Stimulated activated CD8-positive, alpha-beta memory T cell treated with anti-CD3 and anti-CD28 coated beads, Interleukin-4, amount 100 ng/mL, for 1 hour (primary cell): ENCODE measurements at places on chromosomes 4 and X.

DNA sequence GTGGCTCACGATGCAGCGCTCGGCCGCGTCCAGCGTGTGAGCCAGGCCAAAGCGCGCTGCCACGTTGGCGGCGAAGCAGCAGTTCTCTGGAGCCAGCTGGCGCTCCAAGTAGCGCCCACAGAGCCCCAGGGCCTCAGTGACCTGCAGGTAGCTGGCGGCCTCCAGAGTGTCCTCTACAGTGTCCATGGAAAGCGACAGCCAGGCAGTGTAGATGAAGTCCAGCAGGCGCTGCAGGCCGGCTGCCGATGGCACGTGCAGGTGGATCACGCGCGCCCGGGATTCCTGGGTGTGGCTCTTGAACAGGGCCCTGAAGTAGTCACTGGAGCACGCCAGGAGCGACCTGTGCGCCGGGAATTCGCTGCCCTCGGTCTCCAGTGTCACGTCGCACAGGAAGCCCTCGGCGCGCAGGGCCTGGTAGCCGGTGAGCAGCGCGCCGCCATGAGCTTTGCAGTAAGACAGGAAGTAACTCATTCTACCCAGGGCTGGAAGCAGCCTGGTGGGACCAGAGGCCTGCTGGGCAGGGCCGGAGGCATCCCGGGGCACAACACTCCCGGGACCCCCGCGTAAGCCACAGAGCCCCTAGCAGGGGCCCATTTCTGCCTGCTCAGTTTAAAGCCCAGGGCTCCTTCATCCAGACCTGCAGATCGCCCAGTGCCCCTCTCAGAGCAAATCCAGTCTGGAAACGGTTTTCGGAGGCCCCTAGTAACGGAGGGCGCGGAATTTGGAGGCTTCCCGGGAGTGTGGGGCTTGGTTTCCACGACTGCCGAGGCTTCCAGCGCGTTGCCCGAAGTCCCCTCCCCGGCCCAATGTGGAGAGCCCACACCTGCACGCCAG, 595 bp downstream of the KLHL34 start:
- DNase-seq, result no peak

- DNase-seq, result no peak
These were observed 291.2 kb upstream of the PPARGC1A start for GRCh38 chr4:24181005-24181404.

GRCh38 chr4:139740531-139741041, 75.0 kb downstream of the MGST2 start:
- DNase-seq, result no peak

DNA sequence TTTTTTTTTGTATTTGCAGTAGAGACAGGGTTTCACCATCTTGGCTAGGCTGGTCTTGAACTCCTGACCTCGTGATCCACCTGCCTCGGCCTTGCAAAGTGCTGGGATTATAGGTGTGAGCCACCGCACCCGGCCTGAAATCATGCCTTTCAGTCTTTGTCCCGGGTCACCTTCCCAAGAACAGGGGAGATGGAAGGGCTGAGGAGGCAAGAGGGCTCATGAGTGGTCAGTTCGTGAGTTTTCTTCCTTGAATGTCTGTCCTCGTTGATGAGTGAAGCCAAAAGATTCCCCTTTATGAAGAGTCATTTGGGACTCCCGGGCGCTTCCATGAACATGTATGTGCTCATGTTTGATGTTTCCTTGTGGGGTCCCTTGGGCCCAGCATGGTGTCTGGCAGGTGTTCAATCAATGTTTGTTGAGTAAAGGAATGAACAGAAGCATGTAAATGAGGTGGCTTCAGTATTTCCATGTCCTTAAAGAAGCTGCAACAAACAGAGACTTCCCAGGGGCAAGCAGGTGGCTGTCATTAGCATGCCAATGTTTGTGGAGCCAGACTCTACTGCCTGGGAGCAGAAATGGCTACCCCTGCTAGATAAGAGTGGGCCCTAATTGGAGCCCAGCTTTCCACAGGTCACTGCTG, 3.4 kb upstream of the SEPTIN6 start:
- no peak for DNase-seq

DNA sequence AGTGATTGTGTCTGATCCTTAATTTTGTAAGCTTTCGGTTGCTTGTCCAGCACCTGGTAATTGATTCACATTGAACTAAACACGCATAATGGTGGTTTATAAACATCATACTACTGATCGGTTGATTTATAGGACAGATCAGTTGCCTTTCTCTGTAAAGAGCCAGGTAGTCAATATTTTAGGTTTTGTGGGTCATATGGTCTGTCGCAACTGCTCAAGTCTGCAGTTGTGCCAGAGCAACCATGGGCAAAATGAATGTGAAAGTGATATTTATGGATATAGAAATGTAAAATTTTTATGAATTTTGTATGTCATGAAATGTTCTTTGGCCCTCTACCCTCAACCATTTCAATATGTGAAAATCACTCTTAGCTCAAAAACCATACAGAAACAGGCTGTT, 8.9 kb downstream of the JADE1 start:
- DNase-seq, result no peak

- no peak for DNase-seq
These were observed 22.4 kb downstream of the DCTD start for GRCh38 chr4:182894681-182895275.

DNA sequence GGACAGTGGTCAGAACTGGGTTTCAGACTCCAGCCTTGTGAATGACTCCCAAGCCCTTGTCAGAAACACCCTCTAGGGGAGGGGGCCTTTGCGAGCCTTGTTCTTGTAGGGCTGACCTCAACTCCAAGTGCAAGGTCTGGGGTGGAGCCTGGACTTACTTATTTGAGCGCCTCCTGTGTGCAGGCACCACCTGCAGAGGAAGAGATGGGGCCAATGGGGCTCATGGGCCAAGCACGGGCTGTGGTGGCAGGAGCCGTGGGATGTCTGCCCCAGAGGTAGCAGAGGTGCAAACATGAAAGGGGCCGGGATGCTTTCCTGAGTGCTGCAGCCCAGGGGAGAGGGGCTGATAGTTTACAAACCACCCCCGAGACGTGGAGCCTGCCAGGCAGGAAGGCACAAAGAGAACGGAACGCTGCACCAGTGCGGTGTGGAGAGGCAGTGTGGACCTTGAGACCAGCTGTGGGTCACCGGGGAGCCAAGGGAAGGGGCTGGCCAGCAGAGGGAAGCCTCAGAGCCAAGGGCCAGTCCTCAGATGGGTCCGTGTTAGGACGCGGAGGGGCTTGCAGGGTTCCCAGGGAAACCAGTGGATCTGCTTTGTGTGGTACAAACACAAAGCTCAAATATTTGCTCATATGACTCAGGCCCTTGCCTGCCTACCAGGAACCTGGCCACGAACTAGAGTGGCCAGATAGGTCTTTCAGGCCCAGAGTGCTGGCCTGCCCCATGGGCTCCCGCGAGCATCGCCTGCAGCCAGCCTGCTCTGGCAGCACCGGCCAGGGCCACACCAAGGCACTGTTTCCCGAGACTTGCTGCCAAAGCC, 8.7 kb upstream of the TADA2B start:
- no peak for DNase-seq

DNA sequence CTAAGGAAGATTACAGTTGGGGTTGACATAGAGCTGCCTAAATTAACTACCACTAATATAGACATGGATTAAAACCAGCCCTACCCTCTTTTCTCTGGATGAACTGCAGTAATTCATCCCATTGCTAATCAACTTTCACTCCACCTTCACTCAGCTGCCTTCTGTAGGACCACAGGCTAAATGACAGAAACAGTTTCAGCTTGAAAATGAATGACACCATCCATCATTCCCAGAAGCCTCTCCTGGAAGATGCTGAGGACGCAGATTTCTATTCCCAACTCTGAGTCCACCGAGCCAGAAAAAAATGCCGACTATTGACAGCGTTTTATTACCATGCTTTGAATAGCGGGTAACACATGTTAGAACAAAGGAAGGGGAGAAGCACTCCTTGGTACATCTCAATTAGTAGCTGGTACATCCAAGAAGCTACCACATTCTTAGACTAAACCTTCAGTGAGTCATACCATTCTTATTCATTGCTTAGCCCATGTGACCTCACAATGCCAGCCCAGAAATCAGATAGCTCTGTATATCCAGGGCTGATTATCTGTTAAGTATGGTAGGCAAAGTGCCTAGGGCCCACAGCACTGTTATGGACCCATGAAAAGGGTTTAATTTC, 25.3 kb downstream of the DCX start:
- DNase-seq, result no peak

DNA sequence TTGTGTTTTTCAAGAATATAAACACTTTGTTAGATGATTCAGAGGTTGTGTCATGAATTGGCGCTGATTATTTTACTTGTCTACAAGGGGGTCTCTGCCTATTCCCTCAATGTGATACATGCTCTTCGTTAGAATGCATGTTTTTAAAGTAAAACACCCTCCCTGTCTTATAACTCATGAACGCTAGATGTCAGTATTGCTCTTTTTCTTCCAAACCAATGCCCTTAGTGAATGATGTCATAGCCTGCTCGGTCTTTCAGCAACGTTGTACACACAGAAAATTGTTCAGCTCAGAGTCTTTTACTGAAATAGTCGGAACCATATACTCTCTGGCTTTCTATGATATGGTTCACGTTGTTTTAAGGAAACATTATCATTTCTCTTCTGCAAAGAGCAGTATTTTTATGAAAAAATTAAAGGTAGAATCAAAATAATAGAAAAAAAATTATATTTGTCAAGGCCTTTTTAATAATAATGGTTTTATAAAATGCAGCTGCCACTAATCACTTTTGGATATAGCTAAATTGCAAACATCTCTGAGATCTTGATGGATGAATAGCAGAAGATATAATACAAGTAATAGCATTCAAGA, 292.9 kb downstream of the TLL1 start:
- no peak for DNase-seq

- no peak for DNase-seq
These were observed 154.3 kb downstream of the CAMK2D start for GRCh38 chr4:113607147-113607720.

GRCh38 chr4:101762534-101762933, 28.0 kb upstream of the BANK1 start:
- no peak for DNase-seq

DNA sequence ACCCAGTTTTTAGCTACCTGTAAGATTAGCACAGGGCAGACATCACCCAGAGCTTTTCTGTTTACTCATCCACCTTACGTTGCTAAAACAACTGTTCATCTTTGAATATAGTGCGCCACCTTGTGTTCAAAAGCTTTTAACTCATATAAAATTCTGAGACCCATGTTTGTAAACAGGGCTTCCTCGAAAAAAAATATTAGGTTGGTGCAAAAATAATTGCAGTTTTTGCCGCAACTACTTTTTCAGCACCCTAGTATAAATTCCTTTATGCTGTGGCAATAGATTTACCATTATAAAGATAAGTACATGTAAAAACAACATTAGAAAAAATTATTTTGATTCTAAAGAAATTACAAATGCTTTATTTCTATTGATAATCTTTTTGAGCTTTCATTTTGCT, 147.9 kb downstream of the LRBA start:
- no peak for DNase-seq

DNA sequence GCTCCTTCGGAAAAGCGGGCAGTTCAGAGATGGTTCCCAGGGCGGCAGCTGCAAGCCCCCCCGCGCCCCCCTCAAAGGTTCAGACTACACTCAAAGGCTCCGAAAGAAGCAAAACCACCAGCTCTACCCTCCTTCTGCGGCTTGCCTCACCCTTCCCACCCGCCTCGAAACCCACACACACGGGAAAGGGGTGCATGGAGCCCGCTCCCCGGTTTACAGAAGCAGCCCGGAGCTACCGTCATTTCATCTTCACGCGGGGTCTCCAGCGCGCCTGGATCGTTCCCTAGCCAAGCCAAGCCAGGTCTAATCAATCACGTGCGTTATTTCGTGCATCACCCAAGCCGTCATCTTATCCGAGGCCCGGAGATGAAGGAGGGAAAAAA, 1.2 kb downstream of the NLGN4X start:
- DNase-seq, result no peak

DNA sequence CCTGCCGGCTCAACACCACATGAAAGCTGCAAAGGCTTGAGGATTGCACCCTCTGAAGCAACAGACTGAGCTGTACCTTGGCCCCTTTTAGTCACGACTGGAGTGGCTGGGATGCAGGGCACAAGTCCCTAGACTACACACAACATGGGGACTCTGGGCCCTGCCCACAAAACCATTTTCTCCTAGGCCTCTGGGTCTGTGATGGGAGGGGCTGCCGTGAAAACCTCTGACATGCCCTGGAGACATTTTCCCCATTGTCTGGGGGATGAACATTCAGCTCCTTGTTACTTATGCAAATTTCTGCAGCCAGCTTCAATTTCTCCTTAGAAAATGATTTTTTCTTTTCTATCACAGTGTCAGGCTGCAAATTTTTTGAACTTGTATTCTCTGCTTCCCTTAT, 123.5 kb upstream of the SMARCAD1 start:
- DNase-seq, result no peak

DNA sequence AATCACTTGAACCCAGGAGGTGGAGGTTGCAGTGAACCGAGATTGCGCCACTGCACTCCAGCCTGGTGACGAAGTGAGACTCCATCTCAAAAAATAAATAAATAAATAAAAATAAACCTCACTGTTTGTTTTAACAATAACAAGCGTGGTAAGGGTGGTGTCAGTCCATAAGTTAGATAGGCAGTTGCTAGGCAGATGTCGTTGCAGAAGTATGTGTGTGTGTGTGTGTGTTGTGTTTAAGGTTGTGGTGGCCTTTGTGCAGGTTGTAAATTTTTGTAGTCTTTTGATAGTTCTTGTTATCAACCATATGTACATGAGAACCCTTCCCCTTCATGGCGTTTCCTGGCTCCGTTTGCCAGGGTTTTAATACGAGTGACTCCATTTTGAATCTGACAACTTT, 4.0 kb upstream of the AASDH start:
- no peak for DNase-seq

- DNase-seq, result no peak
These were observed 77.6 kb downstream of the MXRA5 start for GRCh38 chrX:3268829-3269228.

DNA sequence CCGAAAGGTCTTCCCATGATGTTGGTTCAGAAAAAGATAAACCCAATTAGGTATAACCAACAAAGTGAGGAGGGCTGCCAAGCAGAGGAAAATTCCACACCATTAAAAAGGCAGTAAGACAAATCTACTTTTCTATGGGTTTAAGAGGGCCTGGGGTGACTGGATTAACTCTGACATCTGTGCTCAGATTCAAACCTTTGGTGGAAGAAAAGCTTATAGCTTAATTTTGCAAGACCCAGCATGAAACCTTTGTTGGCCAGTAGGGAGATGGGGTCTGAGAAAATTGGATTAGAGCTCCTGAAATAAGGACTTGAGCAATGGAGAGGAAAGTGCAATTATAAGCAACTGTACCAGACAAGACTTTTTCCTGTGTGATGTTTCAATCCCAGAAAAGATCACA, 104.2 kb downstream of the KDR start:
- no peak for DNase-seq

DNA sequence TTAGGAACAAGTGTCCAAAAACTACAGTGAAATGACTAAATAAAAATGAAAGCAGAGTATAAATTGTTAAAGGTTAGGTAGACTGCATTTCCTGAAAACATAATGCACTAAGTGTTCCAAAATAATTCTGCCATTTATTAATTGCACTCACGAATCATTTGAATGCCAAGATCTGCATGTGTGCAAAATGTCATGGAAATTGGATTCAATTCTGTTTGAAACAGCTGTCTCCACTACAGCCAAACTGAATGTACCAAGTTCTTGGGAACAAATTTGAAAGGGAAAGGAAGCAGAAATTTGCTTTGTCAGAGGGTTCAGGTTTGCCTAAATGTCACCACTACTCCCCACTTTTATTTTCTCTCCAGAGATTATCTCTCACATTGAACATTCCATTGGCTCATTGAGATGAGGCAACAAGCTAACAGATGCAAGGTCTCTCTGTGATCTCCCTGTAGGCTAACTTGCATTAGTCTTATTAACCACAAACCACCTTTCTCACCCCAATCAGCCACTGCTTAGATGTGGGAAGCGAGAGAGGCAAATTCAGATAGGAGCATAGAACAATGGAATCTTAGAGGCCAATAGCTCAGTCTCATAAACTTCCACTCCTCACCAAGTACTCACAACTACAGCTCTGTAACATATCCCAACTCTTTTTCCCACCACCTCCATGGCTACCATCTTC, 226.6 kb downstream of the KDR start:
- DNase-seq, result no peak
